NCI-H187 treated with DMSO at 0.1 percent for 48 hours (cell line): ENCODE measurements at places on chromosomes 12 and 14.

- no peak for DNase-seq
Observed at GRCh38 chr14:35565871-35566464, 32.0 kb downstream of the INSM2 start.

GRCh38 chr12:68370006-68370590 is 37.9 kb upstream of the MDM1 start:
- peak; percentile 85 for DNase-seq

- DNase-seq, result no peak
Observed at GRCh38 chr14:52473557-52473956, 78.7 kb downstream of the TXNDC16 start.

DNA sequence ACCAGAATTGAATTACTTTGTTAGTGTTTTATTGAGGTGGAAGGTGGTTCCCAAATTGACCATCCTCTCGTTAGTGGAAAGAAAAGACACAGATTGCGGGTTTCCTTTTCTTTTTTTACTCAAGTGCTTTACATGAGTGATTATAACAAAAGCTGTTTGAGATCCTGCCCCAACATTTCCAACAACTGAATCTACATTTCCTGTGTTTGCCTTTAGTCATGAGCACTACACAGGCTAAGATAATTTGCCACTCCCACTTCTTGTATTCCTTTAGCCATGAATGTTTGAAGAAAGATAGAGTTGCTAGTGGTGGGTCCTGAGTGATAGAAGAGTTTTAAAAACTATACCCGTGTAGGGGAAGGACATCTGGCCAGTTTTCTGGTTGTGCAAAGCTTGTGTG is 16.0 kb downstream of the RERGL start:
- no peak for DNase-seq

- DNase-seq, result no peak
Observed at GRCh38 chr14:39374851-39375250, 57.4 kb downstream of the FBXO33 start.

- no peak for DNase-seq
Observed at GRCh38 chr12:92108651-92109050, 37.0 kb downstream of the BTG1 start.

DNA sequence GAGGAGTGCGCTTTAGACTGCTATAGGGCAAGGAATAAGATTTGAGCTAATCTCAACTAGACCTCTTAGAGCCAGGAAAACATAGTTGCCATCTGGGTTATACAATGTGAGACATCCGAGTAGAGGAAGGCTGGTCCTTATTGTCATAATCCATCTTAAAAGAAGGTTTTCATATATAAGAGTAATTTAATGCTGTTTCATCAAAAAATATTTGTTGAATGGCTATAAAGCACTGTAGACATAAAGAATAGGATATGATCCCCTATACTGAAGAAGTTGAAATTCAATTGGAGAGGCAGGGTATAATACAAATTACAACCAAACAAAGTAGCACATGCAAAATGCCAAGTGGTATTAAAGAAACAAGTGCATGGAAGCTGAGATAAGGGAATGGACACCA is 294.5 kb downstream of the SSPN start:
- no peak for DNase-seq

DNA sequence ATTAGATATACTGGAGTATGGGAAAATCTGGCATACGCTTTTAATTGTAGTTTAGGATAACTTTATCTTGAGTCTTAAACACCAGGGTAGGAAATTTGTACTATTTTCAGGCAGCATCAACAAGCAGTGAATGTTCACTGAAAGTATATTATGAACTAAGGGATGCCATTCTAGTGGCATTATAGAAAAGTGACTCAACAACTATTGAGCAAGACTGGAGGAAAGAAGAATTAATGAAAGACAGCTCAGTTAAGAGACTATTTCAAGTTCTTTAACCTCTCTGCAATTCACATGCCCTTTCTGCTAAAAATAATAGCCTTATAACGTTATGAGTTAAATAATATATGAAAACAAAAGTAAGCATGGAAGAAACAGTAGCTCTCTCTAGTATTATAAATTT is 343.1 kb downstream of the FSCB start:
- no peak for DNase-seq

DNA sequence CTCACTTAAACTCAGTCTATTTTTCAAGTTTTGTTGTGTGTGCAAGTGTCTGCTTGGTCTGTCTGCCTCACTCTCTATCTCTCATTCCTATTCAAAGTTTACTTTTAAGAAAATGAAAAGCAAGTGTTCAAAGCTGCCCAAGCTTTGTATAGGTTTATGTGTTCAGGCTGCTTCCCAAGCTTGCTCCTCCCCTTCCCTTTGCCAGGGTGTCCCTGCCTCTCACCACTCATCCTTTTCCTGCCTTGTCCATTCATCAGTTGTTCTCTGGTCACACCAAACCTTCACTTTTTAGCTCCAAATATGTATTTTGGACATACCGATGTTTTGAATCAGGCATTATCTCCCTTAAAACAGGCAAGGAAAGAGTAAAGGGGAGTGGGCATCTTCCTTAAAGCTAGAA is 41.3 kb downstream of the STK38L start:
- no peak for DNase-seq
